Head of caudate nucleus (tissue), 42 donors: ENCODE measurements at places on chromosomes 7 and 10.

GRCh38 chr7:133857376-133858119 lies 269.6 kb upstream of the LRGUK start:
- DNase-seq: peak; percentile 24

- DNase-seq: no peak
Measured at GRCh38 chr10:73892310-73893030, 18.1 kb upstream of the CAMK2G start.

GRCh38 chr10:124993736-124994451 lies 52.0 kb downstream of the ZRANB1 start:
- no peak for DNase-seq

DNA sequence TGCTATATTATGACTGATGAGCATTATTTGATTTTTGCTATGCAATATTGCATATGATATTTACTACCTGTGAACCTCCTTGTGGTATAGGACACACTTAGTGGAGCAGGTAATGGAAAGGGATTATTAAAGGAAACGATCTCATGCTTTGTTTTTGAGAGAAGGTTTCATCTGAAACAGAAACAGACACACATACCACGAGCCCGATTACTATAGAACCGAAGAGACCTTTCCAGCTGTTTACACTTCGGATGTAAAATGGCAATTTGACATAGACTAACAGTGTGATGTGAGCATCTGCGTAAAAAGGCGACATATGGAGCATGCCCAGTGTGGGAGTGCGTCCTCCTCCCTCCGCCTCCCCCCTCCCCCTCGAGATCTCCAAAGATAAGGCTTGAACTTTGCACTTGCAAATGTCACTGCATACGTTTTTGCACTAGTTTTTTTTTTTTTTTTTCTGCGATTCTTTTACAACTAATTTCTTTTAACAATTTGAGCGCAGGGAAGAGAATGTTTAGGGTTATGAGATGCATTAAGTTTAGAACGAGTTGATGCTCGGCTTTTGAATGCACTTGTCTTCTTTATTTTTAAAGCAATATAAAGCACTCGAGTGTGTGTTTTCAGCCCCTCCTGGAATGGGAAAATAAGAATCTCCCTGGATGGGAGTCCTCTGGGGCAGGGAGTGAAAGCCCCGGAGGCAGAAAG lies 251.0 kb downstream of the NSUN6 start:
- no peak for DNase-seq

DNA sequence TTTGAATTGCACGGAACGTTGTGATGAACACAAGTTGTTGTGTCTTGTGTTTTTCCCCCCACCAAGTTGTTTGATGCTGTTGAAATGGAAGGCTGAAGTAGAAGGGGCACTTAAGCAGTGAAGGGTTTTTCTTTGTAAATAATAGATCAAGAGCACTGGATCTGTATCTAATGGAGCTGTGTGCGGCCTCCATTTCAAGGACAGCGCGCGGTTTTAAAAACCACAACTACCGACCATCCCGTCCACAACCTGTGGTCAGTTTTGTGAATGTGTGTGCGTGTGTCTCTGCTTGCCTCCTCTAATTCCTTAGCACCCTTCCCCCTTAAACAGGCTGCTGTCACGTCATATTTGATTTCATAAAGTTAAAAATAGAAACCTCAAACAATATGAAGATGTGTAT lies 165.5 kb downstream of the TCF7L2 start:
- DNase-seq: no peak

- DNase-seq: peak; percentile 49
Measured at GRCh38 chr10:127964621-127965020, 57.7 kb downstream of the PTPRE start.

GRCh38 chr10:4650582-4650981 lies 175.4 kb upstream of the AKR1E2 start:
- DNase-seq: no peak

DNA sequence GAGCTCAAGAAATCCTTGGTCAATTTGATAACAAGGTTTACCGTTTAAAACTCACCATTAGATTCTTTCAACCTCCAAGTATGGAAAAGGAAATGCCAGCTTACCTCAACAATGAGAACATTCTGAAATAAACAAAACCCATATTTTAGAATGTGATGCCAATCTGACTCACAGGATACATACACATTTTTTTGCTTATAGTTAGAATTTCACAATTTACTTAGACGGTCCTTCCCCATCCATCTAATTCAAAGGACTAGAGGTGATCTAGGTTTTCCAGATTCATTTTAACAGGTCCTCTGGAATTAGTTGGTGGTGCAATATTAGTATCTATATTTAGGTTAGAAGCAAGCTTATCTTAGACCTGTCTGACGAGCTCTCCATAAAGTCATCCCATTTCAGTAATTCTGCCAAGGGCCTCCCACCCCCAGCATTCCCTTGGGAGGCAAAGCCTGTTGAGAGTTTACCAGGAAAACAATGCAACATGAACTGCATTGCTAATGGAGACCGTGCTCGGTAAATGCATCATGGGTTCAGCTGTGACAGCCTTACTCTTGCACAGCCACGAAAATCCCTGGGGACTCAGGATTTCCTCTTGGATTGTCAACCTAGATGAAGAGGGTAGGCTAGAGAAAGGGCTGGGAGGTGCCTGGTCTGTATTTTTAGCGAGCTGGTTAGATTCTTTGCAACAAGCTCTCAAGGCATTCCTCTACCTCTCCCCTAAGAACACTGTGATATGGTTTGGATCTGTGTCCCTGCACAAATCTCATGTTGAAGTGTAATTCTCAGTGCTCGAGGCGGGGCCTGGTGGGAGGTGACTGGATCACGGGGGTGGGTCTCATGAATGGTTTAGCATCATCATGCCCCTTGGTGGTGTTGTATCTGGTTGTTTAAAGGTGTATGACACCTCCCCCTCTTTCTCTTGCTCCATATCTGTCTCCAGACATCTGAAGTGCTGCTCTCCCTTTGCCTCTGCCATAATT lies 93.8 kb downstream of the PRTFDC1 start:
- DNase-seq: no peak

- DNase-seq: no peak
Measured at GRCh38 chr7:151209588-151209987, 700 bp downstream of the H2BK1 start.

DNA sequence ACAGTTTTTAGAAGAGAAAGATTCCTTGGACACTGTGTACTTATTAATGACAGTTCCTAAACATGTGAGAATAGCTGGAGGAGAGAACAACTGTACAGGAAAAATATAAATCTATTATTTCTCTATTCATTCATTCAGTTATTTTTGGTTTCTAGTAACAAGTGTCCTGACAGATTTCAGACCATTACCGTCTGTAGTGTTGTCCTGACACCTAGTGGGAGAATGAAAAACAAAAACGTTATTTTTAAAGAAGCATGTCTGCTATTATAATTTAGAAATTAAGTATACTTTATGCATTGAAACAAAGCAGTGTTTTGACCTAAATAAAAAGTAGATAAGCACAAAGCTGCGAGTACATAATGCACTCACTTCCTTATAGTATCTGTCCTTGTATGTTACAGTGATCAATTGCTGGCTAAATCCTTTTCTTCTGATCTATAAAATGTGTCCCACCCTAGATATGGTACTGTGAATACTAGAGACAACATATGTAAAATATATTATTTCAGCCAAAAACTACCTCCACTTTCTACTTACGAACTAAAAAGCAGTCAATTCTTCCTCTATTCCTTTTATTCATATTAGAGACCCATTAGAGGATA lies 575.6 kb downstream of the ARL4A start:
- DNase-seq: no peak

DNA sequence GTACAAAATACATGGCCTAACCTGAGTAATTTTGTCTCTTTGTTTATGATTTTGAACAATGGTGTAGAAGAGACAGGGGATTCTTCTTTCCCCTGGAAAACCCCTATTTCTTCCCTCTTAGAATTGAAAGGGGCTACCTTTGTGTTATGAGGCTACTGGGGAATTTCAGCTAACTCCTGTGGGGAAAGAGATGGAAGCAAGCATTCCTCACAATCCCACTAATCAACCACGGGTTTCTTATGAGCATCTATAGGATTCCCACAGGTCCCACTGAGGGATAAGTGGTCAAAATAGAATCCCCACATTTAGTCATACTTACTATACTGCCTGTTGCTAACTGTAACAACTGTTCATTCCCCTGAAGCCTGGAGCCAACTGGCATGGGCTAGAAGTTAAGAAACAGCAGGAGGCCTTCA lies 32.2 kb upstream of the ITGB8 start:
- DNase-seq: no peak

- DNase-seq: no peak
Measured at GRCh38 chr10:126586128-126586527, 84.4 kb downstream of the C10orf90 start.

GRCh38 chr10:47088656-47089354 lies 177.6 kb downstream of the PTPN20 start:
- DNase-seq: no peak

DNA sequence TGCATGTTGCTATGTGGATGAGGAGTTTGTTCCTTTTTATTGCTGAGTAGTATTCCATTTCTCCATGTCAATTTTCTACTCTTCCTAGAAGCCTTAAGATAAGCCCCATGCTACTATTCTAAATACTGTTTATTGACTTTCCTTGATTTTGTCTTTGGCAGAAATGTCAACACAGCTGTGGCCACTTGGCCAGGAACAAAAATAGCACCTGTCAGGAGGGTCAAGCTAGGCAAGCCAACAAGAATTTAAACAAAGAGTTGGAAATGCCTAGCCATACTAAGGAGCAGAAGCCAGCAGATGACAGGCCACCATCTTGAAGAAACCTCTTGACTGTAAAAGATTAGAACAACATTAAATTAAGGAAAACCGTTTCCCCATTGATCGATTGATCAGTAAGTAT lies 34.7 kb downstream of the JAZF1 start:
- no peak for DNase-seq

- DNase-seq: no peak
Measured at GRCh38 chr7:92737706-92738105, 98.7 kb downstream of the CDK6 start.

DNA sequence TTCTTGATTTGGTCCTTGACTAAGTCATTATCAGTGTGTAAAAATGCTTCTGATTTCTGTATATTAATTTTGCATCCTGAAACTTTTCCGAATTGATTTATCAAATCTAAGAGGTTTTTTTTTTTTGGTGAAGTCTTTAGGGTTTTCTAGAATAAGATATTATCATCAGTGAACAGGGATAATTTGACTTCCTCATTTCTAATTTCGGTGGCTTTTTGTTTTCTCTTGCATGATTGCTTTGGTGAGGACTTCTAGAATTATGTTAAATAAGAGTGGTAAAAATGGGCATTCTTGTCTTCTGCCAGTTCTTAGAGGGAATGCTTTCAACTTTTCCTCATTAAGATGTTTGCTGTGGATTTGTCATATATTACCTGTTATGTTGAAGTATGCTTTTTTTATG lies 170.5 kb downstream of the CCDC7 start:
- no peak for DNase-seq

GRCh38 chr10:188546-188945 lies 53.3 kb downstream of the ZMYND11 start:
- no peak for DNase-seq

GRCh38 chr10:86596266-86596665 lies 58.1 kb upstream of the OPN4 start:
- peak; percentile 18 for DNase-seq

DNA sequence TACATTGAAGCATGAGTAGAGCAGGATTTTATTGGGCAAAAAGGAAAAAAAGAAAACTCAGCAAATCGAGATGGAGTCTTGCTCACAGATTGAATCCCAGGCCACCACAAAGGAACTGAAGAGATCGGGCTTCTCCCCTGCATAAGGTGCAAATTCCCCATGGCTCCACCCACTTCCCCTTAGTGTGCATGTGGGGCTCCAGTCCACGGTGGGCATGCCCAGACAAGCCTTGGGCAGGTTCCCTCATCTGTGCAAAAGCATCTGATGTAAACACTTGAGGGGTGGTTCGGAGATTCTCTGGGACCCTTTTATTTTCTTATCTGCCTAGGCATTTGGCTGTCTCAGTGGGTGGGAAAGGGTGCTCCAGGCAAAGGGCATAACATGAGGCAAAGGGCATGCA lies 150.7 kb downstream of the CFTR start:
- no peak for DNase-seq

DNA sequence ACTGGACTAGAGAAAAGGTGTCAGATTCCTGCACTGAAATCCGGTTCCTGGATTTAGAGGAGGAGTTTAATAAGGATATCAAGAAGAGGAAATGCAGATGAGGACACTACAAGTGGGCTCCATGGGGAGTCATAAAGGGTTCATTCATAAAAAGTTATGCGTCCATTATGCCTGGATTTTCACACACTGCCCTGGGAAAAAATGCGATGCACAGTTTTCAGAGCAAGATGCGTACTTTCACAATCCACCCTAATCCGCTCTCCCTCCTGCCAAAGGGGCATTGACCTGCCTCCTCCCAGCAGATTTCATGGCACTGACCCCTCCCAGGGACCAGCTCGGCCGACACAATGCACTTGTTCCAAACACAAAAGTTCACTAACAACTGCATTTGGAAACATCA lies 42.2 kb upstream of the OPALIN start:
- peak; percentile 45 for DNase-seq

DNA sequence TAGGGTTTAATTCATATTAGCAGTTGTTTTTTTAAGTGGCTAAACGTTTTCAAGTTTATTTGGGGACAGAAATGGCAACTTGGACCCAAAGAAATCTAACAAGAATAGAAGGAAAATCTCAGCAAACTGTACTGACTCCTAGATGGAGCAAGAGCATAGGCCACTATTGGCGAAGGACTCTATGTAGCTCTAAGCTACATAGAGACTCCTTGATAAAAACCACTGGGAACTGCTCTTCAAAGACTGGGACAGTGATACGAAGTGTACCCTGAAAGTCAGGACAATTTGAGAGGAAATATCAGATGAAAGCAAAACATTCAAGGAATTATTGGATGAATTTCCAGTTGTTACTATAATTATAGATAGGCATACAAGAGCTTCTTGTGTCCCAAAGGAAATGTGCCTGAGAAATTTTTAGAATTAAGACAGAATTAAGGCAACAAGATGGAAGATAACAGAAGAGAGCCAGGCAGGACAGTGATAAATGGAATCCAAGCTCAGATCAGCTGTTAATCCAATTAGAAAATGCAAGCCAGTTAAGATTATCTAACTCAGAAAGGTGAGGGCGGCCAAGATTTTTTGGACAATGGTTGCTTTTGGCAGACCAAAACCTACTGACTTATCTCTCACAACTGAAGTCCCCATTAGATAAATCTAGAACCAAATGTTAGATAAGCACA lies 103.7 kb upstream of the IFRD1 start:
- no peak for DNase-seq

DNA sequence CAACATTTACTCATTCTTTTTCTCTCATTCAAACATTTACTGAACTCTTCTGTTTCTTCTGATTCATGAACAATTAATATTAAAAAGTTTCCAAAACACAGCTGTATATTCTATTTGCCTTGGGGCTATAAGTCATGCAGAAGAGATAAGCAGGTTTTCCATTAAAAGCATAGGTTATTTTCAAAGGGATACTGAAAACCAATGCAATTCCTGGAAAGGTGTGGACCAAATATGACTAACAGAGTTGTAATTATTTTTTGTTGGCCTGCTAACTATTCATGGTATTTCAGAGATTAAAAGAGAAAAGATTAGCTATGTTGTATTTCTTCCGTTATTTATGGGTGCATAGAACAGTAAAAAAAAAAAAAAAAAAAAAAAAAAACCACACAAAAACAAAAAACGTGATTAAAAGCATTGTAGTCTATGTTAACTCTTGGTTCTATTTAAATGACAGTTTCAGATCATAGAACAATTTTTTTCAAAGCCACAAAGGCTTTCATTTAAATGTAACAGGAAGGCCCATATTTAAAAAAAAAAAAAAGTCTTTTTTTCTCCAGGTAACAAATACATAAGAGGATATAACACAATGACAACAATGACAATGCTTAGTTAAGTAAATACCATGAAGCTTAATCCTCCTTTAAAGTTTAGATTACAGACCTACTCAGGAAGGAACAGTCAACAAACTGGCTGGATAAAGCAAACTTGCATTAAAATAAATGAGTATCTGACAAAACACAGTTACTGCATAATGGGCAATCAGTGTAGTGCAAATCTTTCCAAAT lies 1042.9 kb downstream of the GATA3 start:
- no peak for DNase-seq
